ENCODE measurements at places on chromosomes 6 and 20. TPM values are rescaled to one million over a fixed set of nuclear protein-coding genes. Genes with fewer than 3 reads are reported as not detected.

The MCHR2 gene
- total RNA-seq = not detected

The MAS1 gene
- not detected for total RNA-seq

The ME1 gene
- 0.49 TPM for total RNA-seq

The FAXC gene
- not detected for total RNA-seq

The MYBL2 gene
- total RNA-seq = 96.4 TPM

The CBLN4 gene
- total RNA-seq = not detected

The LY6G6C gene
- not detected for total RNA-seq

The ZNF391 gene
- total RNA-seq = 4.5 TPM

The PRSS16 gene
- total RNA-seq = 0.65 TPM

The CST2 gene
- total RNA-seq = not detected

- H3K27me3 ChIP-seq = no peaks in the 10 kb centered on the region
- H3K4me1 ChIP-seq = peaks cover 33% of the 10 kb centered on the region
- H3K36me3 ChIP-seq = peaks cover 12% of the 10 kb centered on the region
- H3K27ac ChIP-seq = no peak overlapping the region
- H3K4me3 ChIP-seq = no peak overlapping the region
Observed at GRCh38 chr6:149134511-149134933, 183.0 kb upstream of the TAB2 start.

GRCh38 chr6:12967686-12968085 lies 251.1 kb downstream of the PHACTR1 start:
- H3K4me3 ChIP-seq = no peak overlapping the region
- H3K4me1 ChIP-seq = peaks cover 5% of the 10 kb centered on the region
- no peak overlapping the region for H3K27ac ChIP-seq
- no peaks in the 10 kb centered on the region for H3K36me3 ChIP-seq

GRCh38 chr6:107611094-107611810 lies 121.3 kb downstream of the SOBP start:
- no peak overlapping the region for H3K4me3 ChIP-seq
- H3K4me1 ChIP-seq = no peaks in the 10 kb centered on the region
- H3K27me3 ChIP-seq = no peaks in the 10 kb centered on the region
- DNase-seq = no peak
- H3K27ac ChIP-seq = no peak overlapping the region

- peaks cover 2% of the 10 kb centered on the region for H3K27me3 ChIP-seq
- no peak overlapping the region for H3K27ac ChIP-seq
- no peaks in the 10 kb centered on the region for H3K36me3 ChIP-seq
- DNase-seq = no peak
Observed at GRCh38 chr20:61933951-61934715, 131.5 kb downstream of the TAF4 start.

DNA sequence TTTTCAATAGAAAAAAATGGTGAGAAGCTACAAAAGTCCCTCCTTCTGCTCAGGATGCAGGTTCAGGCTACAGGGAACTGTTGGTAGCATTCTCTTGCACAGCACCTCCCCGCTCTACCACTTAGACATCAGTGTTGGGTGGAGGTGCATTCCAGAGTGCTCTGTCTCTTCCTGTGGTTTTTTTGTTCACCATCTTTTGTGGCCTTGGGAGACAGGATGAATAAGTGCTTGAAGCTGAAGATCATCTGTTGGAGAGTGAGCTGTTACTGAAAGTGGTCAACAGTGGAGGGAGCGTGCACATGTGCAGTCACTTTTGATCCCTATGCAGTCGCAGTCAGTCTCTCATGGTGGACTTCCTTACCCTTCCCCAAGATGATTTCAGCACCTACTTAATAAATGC lies 16.6 kb upstream of the BTBD3 start:
- no peaks in the 10 kb centered on the region for H3K4me1 ChIP-seq
- no peak overlapping the region for H3K4me3 ChIP-seq
- no peaks in the 10 kb centered on the region for H3K27me3 ChIP-seq
- no peak for DNase-seq
- peaks cover 2% of the 10 kb centered on the region for H3K36me3 ChIP-seq

DNA sequence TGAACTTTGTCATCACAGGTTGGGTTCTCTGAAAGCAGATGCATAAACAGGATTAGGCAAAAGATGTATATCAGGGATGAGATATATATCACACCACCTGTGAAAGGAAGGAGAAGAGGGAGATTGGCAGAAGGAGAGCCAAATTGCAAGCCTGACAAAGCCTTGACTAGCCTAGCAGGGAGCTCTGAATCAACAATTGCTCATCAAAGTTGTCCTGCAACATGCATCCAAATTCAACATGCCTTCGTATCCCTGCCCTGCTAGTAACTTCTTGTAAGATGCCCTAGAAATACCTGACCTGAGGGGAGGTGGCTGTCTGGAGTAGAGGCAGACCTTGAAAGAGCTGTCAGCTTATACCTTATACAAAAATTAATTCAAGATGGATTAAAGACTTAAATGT lies 207.1 kb upstream of the HTR1E start:
- no peaks in the 10 kb centered on the region for H3K27me3 ChIP-seq
- no peak overlapping the region for H3K27ac ChIP-seq
- no peaks in the 10 kb centered on the region for H3K36me3 ChIP-seq
- H3K4me3 ChIP-seq = no peak overlapping the region
- H3K4me1 ChIP-seq = no peaks in the 10 kb centered on the region
- DNase-seq = no peak

DNA sequence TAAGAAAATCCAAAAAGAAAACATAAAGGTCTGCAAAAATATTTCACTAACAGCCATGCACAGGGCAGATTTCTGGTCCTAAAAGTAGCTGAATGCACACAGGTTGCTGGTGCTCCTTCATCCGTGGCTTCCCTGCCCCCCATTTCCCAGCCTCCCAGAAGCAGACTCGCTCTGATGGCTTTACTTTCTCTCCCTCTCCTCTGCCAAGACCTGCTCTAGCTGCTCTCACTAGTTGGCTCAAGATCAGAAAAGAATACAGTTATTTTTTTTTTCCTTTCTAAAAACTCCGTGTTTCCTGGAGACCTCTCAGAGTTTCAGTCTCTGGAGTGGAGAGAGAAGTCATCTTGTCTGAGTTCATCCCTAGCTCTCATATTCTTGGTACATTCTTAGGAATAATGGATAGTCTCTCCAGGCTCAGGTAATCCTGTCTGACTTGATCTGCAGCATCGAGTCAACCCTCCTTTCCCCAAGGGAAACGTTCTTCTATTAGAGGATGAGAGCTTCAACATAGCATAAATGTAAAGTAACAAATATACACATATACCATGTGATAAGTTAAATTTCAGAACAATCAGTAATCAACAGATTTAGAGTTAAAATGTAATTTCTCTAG lies 214.2 kb downstream of the TBC1D7 start:
- peaks cover 13% of the 10 kb centered on the region for H3K27me3 ChIP-seq
- DNase-seq = no peak
- no peak overlapping the region for H3K4me3 ChIP-seq
- no peaks in the 10 kb centered on the region for H3K4me1 ChIP-seq
- H3K27ac ChIP-seq = no peak overlapping the region

DNA sequence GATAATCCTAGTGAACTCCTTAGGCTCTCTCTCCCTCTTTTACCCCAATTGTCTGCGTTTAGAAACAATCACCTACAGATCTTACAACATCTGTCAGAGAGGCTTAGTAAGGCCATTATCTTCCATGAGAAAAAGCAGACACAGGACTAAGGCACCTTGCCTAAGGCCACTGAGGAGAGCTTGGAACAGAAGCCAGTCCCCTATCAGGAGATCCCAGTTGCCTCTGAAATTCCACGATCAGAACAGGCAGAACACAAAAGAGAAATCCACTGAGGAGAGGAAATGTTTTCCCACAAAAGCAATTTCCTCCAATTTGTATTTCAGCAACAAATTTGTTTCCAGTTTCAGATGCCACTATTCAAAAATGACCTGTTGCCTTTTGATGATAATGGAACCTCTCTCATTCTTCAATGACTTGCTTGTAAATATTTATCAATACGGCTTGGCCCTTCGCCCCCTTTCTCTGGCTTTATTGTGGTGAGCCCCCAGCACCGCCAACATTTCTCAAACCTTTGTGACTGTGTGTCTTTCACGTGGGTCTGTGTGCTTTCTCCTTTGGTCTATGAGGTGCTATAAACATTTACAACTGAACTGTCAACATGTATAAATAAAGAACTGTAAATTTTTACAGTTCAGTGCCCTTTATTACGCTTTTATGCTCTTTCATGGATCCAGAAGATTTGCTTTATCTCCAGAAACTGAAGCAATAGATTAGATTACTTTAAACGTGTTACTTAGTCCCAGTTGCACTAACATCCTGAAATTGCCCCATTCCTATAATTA lies 187.8 kb upstream of the PHACTR1 start:
- no peaks in the 10 kb centered on the region for H3K36me3 ChIP-seq
- no peak for DNase-seq
- no peak overlapping the region for H3K4me3 ChIP-seq
- H3K27ac ChIP-seq = no peak overlapping the region
- peaks cover 21% of the 10 kb centered on the region for H3K27me3 ChIP-seq

DNA sequence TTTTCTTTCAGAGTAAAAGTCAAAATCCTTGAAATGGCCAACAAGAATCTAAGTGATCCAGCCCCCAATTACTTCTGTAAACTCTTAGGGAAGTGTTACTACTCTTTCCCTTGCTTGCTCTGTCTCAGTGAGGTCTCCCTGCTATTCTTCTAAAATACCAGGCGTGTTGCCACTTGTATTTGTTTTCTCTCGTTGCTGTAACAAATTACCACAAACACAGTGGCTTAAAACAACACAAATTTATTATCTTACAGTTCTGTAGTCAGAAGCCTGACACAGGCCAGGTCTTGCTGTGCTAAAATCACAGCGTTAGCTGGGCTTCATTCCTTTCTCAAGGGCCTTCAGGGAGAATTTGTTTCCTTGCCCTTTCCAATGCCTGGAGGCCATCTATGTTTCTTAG lies 59.9 kb downstream of the HECA start:
- H3K27ac ChIP-seq = no peak overlapping the region
- H3K36me3 ChIP-seq = no peaks in the 10 kb centered on the region
- H3K4me1 ChIP-seq = no peaks in the 10 kb centered on the region
- no peak overlapping the region for H3K4me3 ChIP-seq
- H3K27me3 ChIP-seq = no peaks in the 10 kb centered on the region

DNA sequence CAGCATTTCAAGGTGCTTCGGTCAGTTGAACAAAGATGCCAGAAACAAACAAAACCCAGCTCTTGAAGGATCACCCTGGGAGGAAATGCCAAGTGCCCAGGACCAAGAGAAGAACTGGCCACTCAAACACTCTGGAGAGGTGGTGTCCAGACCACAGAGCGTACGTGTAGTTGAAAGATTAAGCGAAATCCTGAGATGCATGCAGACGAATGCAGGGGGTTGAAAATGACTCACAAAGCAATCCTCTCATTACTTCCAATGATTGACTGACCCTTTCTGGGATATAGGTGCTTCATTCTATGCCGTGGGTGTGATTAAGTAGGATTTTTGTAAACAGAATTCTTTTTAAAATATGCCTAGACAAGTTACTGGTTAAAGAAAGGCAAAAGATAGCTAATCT lies 71.5 kb upstream of the ATXN1 start:
- H3K4me1 ChIP-seq = peaks cover 27% of the 10 kb centered on the region
- no peaks in the 10 kb centered on the region for H3K36me3 ChIP-seq
- H3K27ac ChIP-seq = no peak overlapping the region
- no peak for DNase-seq
- H3K4me3 ChIP-seq = no peak overlapping the region

- no peaks in the 10 kb centered on the region for H3K4me1 ChIP-seq
- no peaks in the 10 kb centered on the region for H3K36me3 ChIP-seq
- no peak overlapping the region for H3K4me3 ChIP-seq
Observed at GRCh38 chr6:51057296-51057695, 238.6 kb downstream of the TFAP2B start.

DNA sequence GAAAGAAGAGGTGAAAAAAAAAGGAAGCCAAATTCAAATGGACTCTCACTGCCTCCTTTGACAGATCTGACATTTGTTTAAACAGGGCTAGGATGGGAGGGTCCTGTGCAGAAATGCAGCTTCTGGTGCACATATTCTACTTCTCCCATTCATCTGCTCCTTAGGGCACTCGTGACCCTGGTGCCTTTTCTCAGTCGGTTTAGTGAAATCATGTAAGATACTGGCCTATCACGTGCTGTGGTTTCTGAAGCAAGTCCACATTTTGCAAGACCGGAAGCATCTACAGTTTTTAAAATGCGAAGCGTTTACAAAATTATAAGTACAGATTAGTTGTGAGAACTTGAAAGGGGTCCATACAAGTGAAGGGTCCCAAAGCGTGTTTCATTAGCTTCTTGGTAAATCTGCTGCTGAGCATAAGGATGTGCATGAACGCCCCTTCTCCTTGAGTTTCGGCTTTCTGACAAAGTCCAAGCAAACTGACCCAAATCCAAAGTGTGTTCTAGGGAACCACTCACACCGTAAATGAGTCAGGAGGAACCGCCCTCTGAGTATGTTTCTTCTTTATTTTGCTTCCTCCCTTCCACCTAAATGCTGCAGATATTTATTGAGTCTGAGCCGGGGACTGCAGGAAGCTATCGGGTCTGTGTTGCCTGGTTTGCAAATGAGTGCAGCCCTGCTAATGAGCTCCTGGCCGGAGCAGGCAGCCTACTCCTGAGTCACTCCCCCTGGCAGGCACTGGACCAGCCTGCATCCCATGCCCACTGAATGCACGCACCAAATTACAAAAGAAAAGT lies 323.8 kb upstream of the JARID2 start:
- no peak overlapping the region for H3K27ac ChIP-seq
- no peak overlapping the region for H3K4me3 ChIP-seq
- DNase-seq = no peak

DNA sequence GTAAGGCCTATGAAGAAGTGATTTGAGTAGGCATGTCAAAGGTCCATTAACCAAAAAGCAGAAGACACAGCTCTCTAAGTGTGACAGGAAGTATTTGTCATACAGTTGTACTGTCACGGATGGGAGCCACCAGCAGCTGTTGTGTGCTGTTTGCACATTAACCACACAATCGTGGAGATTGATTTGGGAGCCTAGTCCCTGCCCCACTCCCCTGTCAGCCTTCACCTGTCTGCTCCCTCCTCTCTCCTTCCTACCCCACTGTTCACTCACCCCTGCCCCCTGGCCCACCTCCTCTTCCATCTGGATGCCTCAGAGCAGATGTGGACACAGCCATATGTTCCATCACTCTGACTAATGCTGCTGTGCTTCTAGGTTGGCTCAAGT lies 124.7 kb upstream of the SPACA1 start:
- H3K4me1 ChIP-seq = peaks cover 14% of the 10 kb centered on the region
- no peaks in the 10 kb centered on the region for H3K27me3 ChIP-seq
- no peaks in the 10 kb centered on the region for H3K36me3 ChIP-seq
- no peak overlapping the region for H3K27ac ChIP-seq
- DNase-seq = peak; percentile 7
- H3K4me3 ChIP-seq = no peak overlapping the region

GRCh38 chr20:46946796-46947195 lies 52.2 kb downstream of the EYA2 start:
- no peak overlapping the region for H3K4me3 ChIP-seq
- no peaks in the 10 kb centered on the region for H3K4me1 ChIP-seq
- peaks cover 3% of the 10 kb centered on the region for H3K27me3 ChIP-seq
- no peak for DNase-seq
- no peaks in the 10 kb centered on the region for H3K36me3 ChIP-seq
- no peak overlapping the region for H3K27ac ChIP-seq

Measured in activated CD8-positive, alpha-beta T cell treated with anti-CD3 and anti-CD28 coated beads for 36 hours (primary cell).